ENCODE measurements at places on chromosomes 1 and 21. TPM values are rescaled to one million over a fixed set of nuclear protein-coding genes. Genes with fewer than 3 reads are reported as not detected.

The ANGPTL1 gene
- not detected for total RNA-seq

The SLC6A17 gene
- total RNA-seq = 0.46 TPM

- H3K27ac ChIP-seq = no peak overlapping the region
- H3K4me1 ChIP-seq = no peaks in the 10 kb centered on the region
- no peaks in the 10 kb centered on the region for H3K36me3 ChIP-seq
- no peaks in the 10 kb centered on the region for H3K27me3 ChIP-seq
- DNase-seq = no peak
Measured at GRCh38 chr21:29557931-29558725, 259.4 kb downstream of the BACH1 start.

The GCSAML gene
- total RNA-seq = not detected

The L1TD1 gene
- 423 TPM for total RNA-seq

- H3K27ac ChIP-seq = no peak overlapping the region
- no peak for DNase-seq
- H3K4me1 ChIP-seq = no peaks in the 10 kb centered on the region
- no peaks in the 10 kb centered on the region for H3K36me3 ChIP-seq
Measured at GRCh38 chr1:117685936-117686806, 80.3 kb downstream of the TENT5C start.

DNA sequence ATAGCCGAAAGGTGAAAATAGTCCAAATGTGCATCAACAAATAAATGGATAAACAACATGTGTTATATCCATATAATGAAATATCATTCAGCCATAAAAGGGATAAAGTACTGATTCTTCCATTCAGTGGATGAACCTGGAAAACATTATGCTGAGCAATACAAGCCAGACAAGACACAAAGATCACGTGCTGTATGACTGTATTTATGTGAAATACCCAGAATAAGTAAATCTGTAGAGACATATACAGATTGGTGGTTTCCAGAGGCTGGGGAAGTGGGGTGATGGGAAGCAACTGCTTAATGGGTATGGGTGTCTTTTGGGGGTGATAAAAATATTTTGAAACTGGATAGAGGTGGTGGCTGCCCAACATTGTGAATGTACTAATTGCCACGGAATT lies 13.3 kb upstream of the GSTM4 start:
- H3K27ac ChIP-seq = no peak overlapping the region
- no peak for DNase-seq
- H3K27me3 ChIP-seq = no peaks in the 10 kb centered on the region

DNA sequence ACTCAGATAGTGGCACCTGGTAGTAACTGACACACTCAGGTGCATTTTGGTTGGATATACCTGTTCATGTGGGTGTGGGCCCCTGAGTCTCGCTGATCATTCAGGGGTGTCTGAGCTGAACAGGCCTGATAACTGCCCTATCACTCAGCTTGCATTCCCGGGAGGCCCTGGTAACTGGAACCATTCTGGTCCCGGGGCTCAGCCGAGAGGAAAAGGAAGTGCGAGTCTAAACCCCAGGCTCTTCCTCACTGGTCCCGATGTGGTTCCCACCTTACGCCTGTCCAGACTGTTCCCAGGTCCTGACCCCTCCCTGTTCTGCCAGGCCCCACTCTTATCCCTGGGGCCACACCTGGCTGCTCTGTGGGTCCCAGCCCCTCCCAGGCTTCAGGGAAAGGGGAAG lies 11.7 kb upstream of the CDK18 start:
- H3K4me3 ChIP-seq = no peak overlapping the region
- no peaks in the 10 kb centered on the region for H3K36me3 ChIP-seq
- H3K4me1 ChIP-seq = peaks cover 4% of the 10 kb centered on the region
- H3K27ac ChIP-seq = no peak overlapping the region
- no peaks in the 10 kb centered on the region for H3K27me3 ChIP-seq
- DNase-seq = no peak

Measured in H9 (cell line).